ENCODE measurements at places on chromosomes 11 and 22. TPM values are rescaled to one million over a fixed set of nuclear protein-coding genes. Genes with fewer than 3 reads are reported as not detected.

DNA sequence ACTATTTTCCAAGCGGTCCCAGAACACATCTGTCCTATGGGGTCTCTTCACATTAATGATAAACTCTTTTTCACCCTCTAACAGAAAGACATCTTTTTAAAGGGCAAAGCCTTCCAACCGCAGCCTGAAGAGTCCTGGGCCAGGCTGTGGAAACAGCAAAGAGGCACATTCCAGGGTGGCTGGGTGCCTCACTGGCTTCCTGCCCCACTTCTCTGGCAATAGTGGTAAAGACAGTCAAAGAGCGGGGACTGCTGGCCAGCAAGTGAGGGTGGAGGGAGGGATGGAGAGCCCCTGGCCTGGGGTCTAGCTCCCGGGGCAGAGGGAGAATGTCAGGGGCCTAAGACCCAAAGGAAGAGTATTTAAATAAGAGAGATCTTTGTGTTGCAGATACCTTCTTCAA is 10.2 kb upstream of the CHST1 start:
- DNase-seq: no peak

GRCh38 chr11:114187173-114187572 is 109.0 kb upstream of the NNMT start:
- no peak for DNase-seq

- DNase-seq: no peak
Measured at GRCh38 chr11:23933721-23934120, 563.1 kb upstream of the LUZP2 start.

GRCh38 chr11:100980156-100980555 is 149.5 kb downstream of the PGR start:
- DNase-seq: no peak

DNA sequence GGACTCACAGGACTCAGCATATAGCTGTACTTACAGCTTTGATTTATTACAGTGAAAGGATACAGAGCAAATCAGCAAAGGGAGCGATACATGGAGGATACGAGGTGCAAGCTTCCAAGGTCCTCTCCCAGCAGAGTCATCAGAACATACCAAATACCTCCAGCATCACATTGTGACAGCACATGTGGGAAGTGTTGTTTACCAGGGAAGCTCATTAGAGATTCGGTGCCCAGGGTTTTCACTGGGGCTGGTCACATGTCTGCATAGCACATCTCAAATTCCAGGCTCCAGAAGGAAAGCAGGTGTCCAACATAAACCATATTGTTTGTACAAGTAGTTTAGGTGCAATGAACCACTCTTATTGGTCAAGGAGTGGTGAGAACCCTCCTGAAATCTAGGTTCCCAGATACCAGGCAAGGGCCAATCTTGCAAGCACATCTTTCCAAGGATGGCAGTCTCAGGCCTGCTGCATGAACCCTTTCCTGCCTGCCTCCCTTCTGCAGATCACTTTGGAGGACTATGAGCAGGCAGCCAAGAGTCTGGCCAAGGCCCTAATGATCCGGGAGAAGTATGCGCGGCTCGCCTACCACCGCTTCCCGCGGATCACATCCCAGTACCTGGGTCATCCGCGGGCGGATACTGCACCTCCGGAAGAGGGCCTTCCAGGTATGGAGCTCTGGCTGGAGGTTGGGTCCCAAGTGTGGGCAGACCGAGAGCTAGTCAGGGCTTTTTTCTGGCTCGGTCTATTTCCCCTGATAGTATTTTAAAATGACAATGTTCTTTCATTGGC is 26.7 kb downstream of the AMPD3 start:
- DNase-seq: no peak

- DNase-seq: no peak
Measured at GRCh38 chr11:66124564-66124963, 54.5 kb downstream of the PACS1 start.

DNA sequence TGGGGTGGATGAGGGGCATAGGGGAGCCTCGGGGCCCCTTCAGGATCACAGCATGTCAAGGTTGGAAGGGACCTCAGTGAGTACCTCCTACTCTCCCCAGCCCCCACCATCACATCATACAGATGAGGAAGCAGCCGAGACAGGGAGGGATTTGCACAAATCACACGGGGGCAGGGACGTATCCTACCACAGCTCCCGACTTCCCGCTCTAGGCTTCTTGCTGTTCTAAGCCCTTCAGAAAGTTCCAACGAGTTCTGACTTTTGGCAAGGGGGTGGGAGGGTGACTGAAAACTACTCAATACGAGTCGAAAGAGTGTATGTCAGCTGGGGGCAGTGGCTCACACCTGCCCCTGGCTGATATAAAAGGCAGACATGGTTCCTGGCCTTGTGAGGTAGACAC is 4.7 kb upstream of the RAD9A start:
- no peak for DNase-seq

DNA sequence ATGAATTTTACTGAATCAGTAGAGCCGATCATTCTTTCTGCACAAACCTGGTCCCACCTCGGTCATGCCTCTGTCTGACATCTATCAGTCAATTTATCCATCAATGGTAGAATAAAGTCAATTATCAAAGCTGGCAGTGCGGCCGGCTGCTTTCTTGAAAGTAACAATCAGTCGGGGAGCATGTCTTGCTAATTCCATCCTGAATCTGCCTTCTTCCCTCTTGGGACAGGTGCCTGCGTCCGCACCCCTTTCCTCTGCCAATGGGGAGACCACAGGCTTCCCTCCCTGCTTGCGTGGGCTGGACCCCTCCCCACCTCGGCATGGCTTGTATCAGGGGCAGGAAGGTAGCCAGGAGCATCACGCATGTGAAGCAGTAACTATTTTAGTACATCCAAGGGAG is 962.9 kb downstream of the BRD1 start:
- peak; percentile 40 for DNase-seq

DNA sequence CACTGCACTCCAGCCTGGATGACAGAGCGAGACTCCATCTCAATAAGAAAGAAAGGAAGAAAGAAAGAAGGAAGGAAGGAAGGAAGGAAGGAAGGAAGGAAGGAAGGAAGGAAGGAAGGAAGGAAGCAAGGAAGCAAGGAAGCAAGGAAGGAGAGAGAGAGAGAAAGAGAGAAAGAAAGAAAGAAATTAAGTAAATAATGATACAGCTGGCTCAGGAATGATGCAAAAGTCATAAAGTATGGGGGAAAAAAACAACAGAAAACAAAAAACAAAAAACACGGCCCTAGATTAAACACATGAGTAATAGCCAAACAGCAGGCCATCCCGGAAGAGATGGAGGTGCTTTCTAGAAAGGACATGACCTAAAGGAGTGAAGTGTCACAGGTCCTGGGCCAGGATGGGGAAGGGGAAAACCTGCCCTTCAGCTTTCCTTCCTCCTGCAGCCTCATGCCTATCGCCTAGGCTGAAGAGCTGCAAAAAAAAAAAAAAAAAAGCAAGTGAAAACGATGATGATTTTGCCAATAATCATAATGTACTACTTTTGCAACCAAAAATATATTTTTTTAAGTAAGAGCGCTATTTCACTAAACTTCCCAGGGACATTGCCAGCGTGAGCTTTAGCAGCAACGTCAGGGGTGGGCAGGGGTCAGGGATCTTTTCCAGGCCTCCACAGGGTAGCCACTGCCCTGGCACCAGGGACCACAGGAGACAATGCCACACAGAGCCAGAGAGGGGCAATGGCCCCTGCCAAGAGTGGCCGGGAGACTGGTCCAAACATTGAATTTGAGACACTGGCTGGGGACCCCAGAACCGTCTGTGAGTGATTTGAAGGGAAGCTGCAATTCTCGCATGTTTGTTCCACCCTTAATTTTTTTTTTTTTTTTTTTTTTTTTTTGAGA is 28.2 kb upstream of the TMPRSS4 start:
- DNase-seq: no peak

- no peak for DNase-seq
Measured at GRCh38 chr11:124791626-124792341, 8.4 kb downstream of the MSANTD2 start.

DNA sequence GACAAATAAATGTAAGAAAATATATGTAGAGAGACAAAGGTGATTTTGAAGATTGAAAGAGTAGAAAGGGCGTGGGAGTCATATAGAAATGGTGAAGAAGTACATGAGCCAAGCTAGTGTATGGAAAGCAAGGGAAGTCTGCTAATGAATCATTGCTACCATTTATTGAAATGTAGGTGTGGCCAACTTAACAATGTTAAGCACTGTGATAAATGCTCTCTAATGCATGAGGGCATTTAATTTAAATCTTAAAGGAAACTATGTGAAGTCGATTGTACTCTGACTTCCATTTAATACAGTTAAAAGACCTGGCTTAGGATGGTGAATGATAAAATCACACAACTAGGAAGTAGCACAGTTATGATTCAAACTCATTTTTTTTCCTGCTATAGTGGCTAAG is 219.9 kb downstream of the CASP12 start:
- no peak for DNase-seq

DNA sequence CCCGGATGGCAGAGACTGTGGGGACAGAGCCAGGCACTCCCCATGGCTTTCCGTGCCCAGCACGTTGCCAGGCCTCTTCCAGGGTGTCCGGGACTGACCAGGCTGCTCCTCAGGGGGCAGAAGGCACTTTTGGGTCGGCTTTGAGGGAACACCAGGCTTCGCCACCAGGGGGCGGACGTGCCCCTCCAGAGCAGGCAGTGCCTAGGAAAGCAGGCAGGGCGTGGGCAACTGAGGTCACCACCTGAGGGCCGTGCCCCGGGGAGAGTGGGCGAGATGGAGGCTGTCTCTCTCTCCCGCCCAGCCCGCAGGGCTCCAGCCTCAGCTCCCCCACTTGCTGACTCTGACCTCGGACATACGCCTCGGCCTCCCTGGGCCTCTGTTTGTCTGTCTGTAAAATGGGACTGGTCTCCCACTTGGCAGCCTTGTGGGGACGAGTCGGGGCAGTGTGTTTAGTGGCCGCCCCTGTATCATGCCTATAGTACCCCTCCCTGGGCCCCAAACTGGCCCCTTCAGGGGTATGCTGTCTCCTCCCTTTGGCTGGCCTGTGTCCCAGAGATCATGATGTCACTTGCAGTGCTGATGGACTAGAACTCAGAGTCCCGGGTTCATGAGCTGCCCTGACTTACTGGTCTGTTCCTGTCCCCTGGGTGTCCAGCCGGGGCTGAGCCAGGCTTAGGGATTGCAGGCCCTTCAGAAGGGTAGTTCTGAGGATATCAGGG is 4.4 kb upstream of the PRR5 start:
- peak; percentile 90 for DNase-seq

- DNase-seq: no peak
Measured at GRCh38 chr11:75627906-75628668, 40.8 kb downstream of the MAP6 start.

- no peak for DNase-seq
Measured at GRCh38 chr22:26690654-26691376, 33.4 kb downstream of the MIAT start.

DNA sequence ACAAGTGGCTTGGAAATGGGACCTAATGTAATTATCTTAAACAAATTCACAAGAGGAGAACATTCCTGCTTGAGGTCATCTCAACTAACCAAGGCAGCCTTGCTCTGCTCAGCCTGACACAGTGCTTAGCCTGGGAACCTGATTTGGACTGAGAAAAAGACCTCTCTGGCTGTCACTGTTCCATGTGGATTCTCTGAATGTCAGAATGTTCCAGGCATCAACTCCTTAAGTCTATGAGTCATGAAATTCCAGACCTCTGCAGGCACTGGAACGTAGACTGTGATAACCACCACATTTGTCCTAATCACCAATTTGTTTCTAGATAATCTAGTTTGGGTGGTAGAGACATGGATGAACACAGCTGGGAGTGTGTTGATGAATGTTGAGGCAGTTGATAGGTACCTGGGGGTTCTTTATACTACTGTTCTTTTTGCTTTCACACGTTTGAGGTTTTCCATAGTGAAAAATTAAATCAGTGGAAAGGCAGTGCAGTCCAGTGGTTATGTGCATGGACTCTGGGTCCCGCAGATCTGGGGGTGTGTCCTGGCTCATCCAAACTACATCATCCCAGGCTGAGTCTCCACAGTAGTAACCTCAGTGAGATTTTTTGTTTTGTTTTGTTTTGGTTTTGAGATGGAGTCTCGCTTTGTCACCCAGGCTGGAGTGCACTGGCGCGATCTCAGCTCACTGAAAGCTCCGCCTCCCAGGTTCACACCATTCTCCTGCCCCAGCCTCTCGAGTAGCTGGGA is 269.6 kb downstream of the MN1 start:
- DNase-seq: no peak

OR5D16 gene
- total RNA-seq: not detected

SCARF2 gene
- total RNA-seq: 30.6 TPM

DCDC1 gene
- total RNA-seq: 1.2 TPM

CENPM gene
- not detected for total RNA-seq

PGGHG gene
- total RNA-seq: 60.3 TPM

CRYBB1 gene
- 0.76 TPM for total RNA-seq

POTEH gene
- total RNA-seq: not detected

ISX gene
- not detected for total RNA-seq

ZC3H12C gene
- 30.4 TPM for total RNA-seq

RELA gene
- total RNA-seq: 95.6 TPM

NTM gene
- total RNA-seq: 19.5 TPM

PANX2 gene
- 0.76 TPM for total RNA-seq

ANAPC15 gene
- 21.4 TPM for total RNA-seq

TLCD5 gene
- total RNA-seq: 13.1 TPM

GRM5 gene
- 0.13 TPM for total RNA-seq

LGALS1 gene
- total RNA-seq: 1,269 TPM

Measured in sciatic nerve (tissue), 2 donors.